ENCODE measurements at places on chromosomes 7 and 10. TPM values are rescaled to one million over a fixed set of nuclear protein-coding genes. Genes with fewer than 3 reads are reported as not detected.

HGF gene
- 2.4 TPM for polyA plus RNA-seq

ZNF783 gene
- polyA plus RNA-seq, result 14.2 TPM

LRRN3 gene
- 4.0 TPM for polyA plus RNA-seq

CTAGE6 gene
- polyA plus RNA-seq, result not detected

GRM3 gene
- 0.21 TPM for polyA plus RNA-seq

VENTX gene
- 0.27 TPM for polyA plus RNA-seq

GDI2 gene
- 276 TPM for polyA plus RNA-seq

TRIM73 gene
- polyA plus RNA-seq, result 4.2 TPM

CPA4 gene
- polyA plus RNA-seq, result 0.31 TPM

CYTH3 gene
- polyA plus RNA-seq, result 35.6 TPM

ATP6V0A4 gene
- polyA plus RNA-seq, result 55.1 TPM

VIPR2 gene
- 3.4 TPM for polyA plus RNA-seq

ARHGEF35 gene
- 18.4 TPM for polyA plus RNA-seq

LMTK2 gene
- polyA plus RNA-seq, result 16.2 TPM

AP1S1 gene
- 72.6 TPM for polyA plus RNA-seq

ALOX5 gene
- 2.5 TPM for polyA plus RNA-seq

ODAD2 gene
- polyA plus RNA-seq, result 0.96 TPM

KMT2C gene
- 46.0 TPM for polyA plus RNA-seq

MTG1 gene
- polyA plus RNA-seq, result 65.7 TPM

HTR5A gene
- not detected for polyA plus RNA-seq

C10orf105 gene
- 0.21 TPM for polyA plus RNA-seq

TMEM270 gene
- not detected for polyA plus RNA-seq

NEURL1 gene
- 2.3 TPM for polyA plus RNA-seq

IKZF1 gene
- polyA plus RNA-seq, result 1.8 TPM

SKAP2 gene
- polyA plus RNA-seq, result 19.1 TPM

TACC2 gene
- 51.4 TPM for polyA plus RNA-seq

ICA1 gene
- 16.9 TPM for polyA plus RNA-seq

EPDR1 gene
- polyA plus RNA-seq, result 20.0 TPM

CPXM2 gene
- 6.3 TPM for polyA plus RNA-seq

PTN gene
- polyA plus RNA-seq, result 141 TPM

TRIM24 gene
- polyA plus RNA-seq, result 64.7 TPM

PLXDC2 gene
- polyA plus RNA-seq, result 34.0 TPM

CYP3A7 gene
- polyA plus RNA-seq, result 0.16 TPM

WDR91 gene
- 74.6 TPM for polyA plus RNA-seq

PTPRZ1 gene
- polyA plus RNA-seq, result 2.4 TPM

SEMA3E gene
- 2.0 TPM for polyA plus RNA-seq

RSPH10B gene
- polyA plus RNA-seq, result 2.0 TPM

C10orf67 gene
- 2.1 TPM for polyA plus RNA-seq

KCND2 gene
- 1.8 TPM for polyA plus RNA-seq

SPDYE2B gene
- 0.60 TPM for polyA plus RNA-seq

SBDS gene
- 112 TPM for polyA plus RNA-seq

STK17A gene
- polyA plus RNA-seq, result 27.5 TPM

All from renal pelvis (tissue), 12 donors.